ENCODE measurements at places on chromosomes 7 and 10.

GRCh38 chr7:115359955-115360354 lies 438.1 kb downstream of the MDFIC start:
- DNase-seq, result no peak

DNA sequence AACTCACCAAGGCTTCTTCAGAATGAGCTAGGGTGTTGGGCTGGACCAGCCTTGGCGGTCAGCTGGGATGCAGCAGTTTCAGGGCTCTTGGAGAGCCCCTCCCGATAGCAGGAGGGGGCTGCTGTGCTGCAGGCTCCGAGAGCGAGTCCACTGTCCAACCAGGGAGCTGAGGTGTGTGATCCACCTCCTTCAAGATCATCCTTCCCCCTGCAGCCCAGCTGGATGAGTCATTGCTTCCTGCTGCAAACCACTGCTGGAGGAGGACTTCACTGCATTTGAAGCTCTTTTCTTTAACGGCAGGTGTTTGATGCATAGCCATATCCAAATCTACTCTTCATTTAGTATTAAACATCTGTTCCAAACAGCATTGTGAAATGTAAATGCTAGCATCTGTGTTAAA lies 54.2 kb upstream of the EBF3 start:
- no peak for DNase-seq

- no peak for DNase-seq
These were observed 264.9 kb downstream of the ZWINT start for GRCh38 chr10:56096226-56096517.

- DNase-seq, result no peak
These were observed 52.9 kb downstream of the AP3M1 start for GRCh38 chr10:74097776-74098175.

DNA sequence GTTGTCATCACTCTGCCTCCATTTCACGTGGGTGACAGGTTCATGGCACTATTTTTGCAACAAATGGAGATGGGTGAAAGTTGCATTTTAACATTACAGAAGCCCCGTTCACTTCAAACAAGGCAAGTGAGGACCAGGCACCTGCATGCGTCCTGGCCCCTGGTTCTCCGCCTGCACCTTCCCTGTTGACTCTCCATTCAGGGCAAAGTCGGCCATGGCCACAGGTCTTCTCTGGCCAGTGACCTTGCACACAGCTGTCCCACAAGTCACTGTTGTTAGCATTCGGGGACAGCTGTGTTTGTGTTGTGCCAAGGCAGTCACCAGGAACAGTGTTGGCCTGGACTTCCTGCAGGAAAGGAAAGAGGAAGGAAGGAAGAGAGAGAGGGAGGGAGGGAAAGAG lies 554.9 kb downstream of the TCERG1L start:
- no peak for DNase-seq

- DNase-seq, result no peak
These were observed 30.6 kb upstream of the TAX1BP1 start for GRCh38 chr7:27709137-27710075.

DNA sequence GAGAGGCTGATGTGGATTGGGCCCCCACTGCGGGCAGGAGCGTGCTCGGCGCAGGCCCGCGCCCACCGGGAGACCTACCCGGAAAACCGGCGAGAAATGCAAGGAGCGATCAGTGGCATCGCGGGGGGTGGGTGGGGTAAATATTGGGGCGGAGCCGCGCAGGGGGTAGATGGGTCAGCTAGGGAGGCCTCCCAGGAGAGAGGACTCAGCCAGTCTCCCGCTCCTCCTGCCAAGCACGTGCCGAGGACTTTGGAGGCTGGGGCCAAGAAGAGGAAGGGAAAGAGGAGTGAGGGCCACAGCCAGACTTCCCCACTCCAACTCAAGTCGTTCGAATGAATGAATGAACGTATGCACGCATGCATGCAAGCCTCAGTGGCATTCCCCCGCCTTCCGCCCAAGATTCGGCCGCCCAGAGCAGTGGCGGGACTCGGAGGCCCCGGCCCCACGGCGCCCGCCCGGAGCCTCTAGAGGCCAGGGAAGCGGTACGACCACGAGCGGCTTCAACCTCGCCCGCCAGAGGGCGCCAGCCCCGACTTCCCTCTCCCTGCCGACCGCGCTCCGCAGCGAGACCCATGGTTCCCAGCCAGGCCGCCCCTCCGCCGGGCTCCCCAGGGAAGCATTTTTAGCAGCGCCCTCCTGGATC lies 3.6 kb downstream of the NPM3 start:
- DNase-seq, result peak; percentile 86

GRCh38 chr7:33981226-33981625 lies 75.9 kb downstream of the BMPER start:
- DNase-seq, result no peak

- no peak for DNase-seq
These were observed 364.0 kb upstream of the LRGUK start for GRCh38 chr7:133763076-133763640.

DNA sequence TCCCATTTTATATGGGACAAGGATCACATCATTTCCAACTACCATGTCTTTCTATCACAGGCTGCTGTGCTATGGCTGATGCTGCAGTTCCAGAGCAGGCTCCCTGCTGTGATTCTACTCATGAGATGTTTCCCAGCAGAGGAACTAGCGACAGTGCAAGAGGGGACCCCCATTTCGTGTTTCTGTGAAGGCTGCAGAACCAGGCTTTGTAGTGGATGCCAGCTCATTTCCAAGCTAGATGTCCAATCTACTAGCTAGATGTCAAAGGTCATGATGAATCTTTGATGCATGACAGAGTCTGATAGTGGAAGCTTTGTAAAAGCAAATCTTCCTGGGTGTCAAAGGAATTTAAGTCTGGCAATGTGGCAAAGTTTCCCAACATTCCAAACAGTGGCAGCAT lies 21.2 kb upstream of the MYO3A start:
- no peak for DNase-seq

- DNase-seq, result no peak
These were observed 4.3 kb downstream of the MAP3K8 start for GRCh38 chr10:30438021-30438850.
